ENCODE measurements at places on chromosomes 2 and 18.

DNA sequence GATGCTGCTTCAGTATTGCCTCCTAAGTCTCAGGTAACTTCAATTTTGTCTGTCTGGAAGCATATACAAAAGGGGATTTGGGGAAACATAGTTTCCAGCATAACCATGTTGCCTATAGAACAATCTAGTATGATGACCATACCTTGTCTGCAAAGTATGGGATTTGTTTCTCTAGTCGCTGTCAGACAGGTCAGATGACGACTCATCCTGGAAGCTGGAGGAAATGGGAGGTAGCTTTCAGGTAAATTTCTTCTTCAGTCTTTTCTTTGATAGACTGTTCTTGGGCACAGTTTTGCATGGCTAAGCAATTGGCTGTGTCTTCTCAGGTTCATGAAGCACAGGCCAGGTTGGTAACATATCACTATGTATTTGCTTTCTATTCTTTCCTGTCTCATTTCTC is 2.8 kb upstream of the OSBPL6 start:
- ATAC-seq: no peak

DNA sequence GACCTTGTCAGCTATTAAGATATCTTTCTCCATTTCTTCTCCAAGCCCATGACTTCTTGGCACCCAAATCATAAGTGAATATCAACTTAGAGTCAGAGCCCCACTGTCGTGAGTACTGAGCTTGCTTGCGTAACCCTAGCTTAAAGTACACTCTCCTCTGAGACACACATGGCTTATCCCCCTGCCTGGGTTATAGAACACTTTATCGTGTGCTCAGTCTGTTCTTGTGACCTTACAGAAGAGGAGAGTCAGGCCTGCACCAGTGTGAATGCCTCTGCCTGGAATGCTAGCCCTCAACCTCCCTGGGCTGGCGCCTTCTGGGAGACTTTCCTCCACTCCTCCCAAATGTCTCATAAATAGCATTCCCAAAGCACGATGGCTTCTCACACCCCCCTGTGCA is 79.3 kb downstream of the CEP192 start:
- ATAC-seq: no peak

GRCh38 chr18:40371673-40372072 is 1583.4 kb upstream of the PIK3C3 start:
- ATAC-seq: no peak

GRCh38 chr2:6739547-6739946 is 126.2 kb downstream of the CMPK2 start:
- no peak for ATAC-seq

- ATAC-seq: no peak
Observed at GRCh38 chr2:165687426-165688002, 106.5 kb downstream of the GALNT3 start.

DNA sequence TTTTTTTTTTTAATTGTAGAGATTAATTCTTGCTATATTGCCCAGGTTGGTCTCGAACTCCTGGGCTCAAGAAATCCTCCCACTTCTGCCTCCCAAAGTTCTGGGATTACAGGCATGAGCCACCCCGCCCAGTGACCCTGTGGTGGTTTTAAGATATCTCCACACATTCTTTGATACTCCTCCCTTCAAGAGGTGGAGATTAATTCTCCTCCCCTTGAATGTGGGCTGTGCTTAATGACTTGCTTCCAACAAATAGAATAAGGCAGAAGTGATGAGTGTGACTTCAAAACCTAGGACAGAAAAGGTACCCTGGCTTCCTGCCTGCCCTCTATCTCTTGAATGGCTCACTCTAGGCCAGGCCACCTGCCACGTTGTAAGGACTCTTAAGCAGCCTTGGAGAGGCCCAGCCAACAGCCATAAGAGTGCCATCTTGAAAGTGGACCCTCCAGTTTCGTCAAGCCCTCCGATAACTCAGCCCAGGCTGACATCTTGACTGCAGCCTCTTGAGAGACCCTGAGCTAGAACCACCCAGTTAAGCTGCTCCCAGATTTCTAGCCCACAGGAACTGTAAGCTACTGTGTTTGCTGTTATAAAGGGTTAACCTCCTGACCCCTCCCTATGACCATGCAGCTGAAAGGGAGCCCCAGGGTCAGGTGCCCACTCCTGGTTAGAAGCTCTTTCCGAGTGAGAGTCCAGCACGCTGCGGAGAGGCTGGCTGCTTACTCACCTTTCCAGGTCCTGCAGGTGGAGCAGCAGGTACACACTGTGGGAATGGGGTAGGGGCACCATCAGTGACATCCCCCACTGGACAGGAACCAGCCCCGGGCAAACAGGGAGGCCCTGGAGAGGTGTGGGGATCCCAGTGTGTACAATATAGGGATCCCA is 27.6 kb downstream of the MRPL35 start:
- no peak for ATAC-seq

GRCh38 chr2:222568865-222569264 is 87.0 kb downstream of the FARSB start:
- no peak for ATAC-seq

DNA sequence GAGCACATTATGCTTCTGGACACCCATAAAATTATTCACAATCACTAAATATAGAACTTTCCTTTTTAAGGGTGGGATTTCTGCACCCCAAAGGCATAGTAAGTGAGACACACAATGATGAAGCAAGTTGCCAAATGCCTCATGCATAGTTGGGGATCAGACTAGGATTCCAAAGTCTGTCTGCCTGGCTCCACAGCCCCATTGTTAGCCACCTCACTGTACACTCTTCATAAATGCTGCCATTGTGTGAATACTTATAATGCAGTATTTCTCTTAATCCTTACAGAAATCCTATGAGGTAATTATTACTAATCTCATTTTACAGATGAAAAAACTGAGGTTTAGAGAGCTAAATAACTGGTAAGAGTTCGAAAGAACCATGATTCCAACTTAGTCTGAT is 738.6 kb downstream of the ERBB4 start:
- no peak for ATAC-seq

- ATAC-seq: no peak
Observed at GRCh38 chr2:156663757-156664409, 227.7 kb downstream of the GPD2 start.

GRCh38 chr2:40244675-40245074 is 207.2 kb downstream of the SLC8A1 start:
- ATAC-seq: peak; percentile 48

DNA sequence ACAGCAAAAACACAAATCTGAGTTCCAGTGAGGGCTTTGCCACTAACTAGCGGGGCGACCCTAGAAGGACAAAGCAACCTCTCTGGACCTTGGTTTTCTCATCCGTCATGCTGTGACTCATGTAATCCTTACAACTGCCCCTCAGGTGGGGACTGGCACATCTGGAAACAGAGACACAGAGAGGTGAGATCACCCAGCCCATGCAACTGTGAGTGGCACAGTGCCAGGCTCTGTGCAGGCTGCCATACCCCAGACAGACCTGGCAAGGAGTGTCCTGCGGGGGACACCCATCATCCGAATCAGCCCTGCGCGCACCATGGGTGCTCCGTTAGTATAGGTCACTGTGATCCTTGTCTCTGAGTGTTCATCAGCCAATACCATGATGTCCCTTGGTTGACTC is 198.3 kb downstream of the SMAD7 start:
- no peak for ATAC-seq

DNA sequence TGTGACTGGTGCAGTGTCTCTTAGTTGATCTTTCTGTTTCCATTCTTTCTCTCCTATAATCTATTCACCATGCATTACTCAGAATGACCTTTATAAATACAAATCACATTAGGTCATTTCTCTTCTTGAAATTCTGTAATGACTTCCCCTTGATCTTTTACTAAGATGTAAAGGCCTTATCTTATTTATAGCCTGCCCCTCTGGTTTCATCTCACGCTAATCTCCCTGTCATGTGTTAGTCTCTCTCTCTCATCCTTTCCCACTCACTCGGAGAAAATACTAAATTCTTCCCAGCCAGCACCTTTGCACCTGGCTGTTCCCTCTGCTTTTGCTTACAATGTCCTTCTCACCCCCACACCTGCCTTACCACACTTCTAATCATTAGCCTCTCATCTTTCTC is 530.8 kb downstream of the ADCYAP1 start:
- ATAC-seq: no peak

DNA sequence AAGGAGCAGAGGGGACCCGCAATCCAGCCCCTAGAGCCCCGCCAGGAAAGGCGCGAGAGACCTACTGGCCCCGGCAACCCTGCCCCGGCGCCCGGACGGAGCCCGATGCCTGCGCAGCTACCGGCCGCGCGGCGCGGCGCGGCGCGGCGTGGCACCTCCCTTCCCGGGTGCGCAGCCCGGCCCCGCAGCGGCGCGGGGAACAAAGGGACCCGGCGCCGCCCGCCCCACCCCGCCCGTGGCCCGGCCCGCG is 307 bp downstream of the CDH2 start:
- ATAC-seq: no peak

DNA sequence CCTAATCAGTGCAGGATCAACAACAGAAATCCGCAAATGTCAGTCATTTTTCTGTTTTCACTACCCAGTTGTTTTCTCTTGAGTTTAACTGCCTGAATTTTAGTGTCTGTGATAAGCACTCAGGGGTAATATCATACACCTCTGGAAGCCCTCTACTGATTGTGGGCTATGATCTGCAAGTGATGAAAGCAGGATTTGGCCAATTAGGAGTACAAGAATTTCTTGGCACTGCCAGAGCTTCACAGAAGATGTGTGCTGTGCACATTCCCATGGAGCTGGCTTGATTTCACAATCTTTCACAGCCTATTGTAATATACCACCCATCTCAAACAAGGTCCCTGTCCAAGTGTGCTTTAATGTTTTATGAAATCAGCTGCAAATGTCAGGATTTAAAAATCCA is 27.3 kb upstream of the TDRD15 start:
- no peak for ATAC-seq

DNA sequence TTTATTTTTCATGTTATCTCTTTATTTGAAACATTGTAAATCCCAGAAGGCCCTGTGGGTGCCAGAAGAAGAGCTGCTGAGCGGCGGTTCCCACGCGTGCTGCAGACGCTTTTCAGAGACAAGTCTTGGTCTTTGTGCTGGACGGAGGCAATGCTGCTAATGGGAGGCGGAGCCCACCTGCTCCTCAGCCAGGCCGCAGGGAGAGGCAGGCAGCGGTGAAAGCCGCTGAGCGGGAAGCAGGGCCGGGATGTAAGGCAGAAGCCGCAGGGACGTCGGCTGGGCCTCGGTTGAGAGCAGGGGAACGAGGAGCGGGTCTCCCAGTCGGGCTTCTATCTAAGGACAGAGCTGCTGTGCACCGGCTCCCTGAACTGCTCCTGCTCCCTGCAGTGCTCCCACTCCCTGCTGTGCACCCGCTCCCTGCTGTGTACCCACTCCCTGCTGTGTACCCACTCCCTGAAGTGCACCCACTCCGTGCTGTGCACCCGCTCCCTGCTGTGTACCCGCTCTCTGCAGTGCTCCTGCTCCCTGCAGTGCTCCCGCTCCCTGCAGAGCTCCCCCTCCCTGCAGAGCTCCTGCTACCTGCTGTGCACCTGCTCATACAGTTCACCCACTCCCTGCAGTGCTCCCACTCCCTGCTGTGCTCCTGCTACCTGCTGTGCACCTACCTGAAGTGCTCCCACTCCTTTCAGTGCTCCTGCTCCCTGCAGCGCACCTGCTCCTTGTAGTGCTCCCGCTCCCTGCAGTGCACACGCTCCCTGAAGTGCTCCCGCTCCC is 16.4 kb downstream of the TMEM18 start:
- ATAC-seq: no peak

- ATAC-seq: no peak
Observed at GRCh38 chr2:108980076-108980475, 8.9 kb downstream of the EDAR start.

DNA sequence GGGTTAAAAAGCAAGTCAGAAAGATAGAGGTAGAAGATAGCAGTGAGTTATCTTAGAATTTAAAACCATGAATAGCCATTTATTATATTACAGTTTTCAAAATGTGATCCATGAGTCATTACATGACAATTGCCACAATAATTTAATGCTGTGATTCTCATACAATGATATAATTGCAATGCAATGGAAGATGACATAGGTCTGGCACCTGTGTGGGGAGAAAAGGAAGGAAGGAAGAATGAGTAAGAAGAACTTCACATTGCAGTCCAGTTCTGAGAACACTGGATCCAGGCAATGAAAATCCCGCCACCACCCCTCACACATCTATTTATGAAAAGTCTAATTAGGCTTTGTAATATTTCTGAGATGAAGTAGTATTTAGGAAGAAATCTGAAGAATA is 738.1 kb upstream of the LINC00305 start:
- ATAC-seq: no peak

- no peak for ATAC-seq
Observed at GRCh38 chr2:134174711-134175110, 79.2 kb upstream of the MGAT5 start.

DNA sequence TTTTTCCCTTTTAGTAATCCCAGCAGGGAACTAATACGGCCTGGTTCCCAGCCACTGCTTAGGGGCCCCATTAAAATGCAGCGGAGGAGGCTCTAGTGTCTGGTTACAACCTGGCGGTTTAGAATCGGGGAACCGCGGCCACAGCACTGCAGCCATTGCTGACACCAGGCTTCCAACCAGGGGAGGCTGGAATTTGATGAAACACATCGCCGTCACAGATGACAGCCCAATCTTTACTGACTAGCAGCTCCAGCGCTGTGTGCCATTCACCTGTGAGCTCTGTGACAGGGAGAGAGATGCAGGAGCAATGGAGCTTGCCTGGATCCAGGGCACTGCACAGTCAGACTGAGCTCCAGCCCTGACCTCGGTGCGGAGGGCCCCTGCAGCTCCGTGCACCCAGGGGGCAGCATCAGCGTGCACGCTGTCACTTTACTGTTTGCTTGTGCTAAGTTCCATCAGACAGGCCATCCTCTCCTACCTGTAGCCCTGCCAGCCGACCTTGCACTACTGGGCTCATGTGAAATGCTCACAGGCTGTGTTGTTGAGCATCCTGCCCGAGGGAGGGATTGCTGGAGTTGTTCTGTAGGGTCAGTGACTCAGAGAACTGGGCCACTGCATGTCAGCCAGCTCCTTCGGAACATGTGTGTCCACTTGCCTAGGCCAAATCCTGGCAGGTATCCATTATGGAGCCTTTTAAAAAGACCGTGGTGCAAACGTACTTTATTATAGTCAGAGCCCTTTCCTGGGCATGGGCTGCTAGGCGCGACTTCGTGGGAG is 203.5 kb downstream of the SEPTIN10 start:
- no peak for ATAC-seq

DNA sequence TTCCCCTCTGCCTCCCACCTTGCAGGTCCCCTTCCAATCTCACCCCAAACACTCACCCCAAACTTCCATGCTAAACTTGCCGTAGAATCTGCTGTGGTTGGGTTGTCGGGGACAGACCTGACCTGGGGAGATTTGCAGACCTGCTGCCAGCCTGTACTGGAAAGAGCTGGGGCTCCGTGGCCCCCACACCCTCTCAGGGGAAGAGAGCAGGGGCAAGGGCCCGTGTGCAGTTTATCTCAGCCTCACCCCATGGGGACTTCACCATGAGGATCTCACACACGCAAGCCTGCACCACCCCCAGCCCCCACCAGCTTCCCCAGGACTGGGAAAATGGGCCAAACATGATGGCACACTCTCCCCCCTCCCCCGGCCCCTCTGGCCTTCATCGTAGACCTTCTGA is 30.7 kb downstream of the KCNIP3 start:
- no peak for ATAC-seq

DNA sequence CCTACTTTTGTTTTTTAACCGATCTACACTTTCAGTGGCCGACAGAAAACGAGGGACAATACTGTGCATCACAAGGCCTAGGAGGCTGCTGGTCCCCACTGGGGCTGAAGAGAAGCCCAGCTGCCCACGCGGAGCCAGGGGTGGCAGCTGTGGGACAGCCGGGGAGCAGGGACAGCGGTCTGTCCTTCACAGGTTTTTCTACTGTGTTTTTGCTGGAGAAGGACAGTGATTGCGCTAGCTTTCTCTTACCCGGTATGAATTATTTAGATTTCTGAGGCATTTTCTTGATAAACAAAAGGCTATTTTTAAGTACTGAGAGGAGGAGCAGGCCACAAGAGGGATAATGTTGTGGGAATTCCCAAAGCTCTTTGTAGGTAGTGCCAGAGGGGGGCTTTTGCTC is 219.8 kb downstream of the ATAD2B start:
- no peak for ATAC-seq
